ENCODE measurements at places on chromosomes 3 and 15.

GRCh38 chr3:128488991-128489673 lies 3.9 kb downstream of the GATA2 start:
- DNase-seq = no peak

GRCh38 chr15:90106522-90107117 lies 4.4 kb upstream of the IDH2 start:
- peak; percentile 75 for DNase-seq

GRCh38 chr3:43793648-43794372 lies 103.1 kb downstream of the ABHD5 start:
- DNase-seq = no peak

DNA sequence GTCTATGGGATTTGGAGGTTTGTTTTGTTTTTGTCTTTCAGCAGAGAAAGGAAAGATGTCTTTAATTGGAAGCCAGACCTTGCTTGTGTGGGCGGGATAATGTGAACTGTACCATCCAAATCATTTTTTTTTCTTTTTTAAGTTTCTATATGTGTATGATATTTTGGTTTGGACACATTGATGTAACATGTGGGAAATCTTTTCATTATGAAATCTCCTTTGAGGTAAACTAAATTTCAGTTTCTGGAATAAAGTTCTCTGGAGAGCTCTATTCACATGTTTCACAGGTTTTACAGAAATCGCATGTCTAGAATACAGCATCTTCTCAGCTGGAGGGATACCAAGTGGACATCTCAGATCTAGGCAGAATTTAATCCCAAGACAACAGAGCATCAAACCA lies 451.5 kb upstream of the MDFIC2 start:
- DNase-seq = no peak

GRCh38 chr15:79296583-79296982 lies 14.1 kb downstream of the ANKRD34C start:
- DNase-seq = no peak

DNA sequence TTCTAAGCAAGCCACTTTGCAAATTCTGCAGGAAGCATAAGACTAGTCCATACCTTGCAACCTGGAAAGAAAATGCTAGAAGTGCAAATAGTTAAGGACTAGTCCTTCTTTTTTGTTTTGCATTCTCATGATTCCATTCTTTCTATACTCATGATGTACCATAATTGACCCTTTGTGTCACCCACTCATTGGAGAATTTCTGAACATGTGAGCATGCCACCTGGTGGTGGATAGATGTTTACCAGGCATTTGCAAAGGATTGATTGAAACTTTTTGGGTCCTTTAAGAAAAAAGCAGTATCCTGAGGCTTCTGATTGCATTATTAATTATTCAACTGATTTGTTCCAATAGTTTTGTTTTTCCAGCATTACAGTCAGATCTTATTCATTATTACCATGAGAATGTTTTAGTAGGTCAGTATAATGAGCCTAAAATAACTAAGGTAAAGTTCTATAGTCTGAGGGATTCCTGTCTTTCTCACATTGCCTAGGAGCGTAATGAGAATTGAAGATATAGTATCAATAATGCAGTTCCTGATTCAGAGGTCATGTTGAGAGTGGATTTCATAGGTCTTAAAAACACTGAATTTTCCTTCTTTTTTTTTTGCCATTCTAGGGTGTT lies 20.2 kb upstream of the DIPK2A start:
- DNase-seq = no peak

GRCh38 chr15:40279437-40280141 lies 3.3 kb downstream of the ANKRD63 start:
- DNase-seq = peak; percentile 50

GRCh38 chr15:39511916-39512260 lies 69.0 kb upstream of the THBS1 start:
- no peak for DNase-seq

GRCh38 chr3:37068031-37068430 lies 74.7 kb downstream of the MLH1 start:
- no peak for DNase-seq

DNA sequence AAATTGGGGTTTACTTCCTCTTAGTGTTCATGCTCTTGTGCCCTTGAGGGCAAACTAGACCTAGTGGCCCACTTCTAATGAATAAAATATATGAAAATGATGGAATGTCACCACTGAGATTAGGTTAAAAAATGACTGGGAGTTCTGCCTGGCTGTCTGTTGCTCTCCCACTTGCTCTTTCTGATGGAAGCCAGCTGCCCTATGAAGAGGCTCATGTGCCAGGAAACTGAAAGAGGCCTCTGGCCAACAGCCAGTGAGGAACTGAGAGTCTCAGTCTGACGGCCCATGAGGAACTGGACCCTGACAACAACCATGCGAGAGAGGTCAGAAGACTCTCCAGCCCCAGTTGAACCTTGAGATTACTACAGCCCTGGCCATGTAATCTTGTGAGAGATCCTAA lies 107.1 kb upstream of the FHIT start:
- DNase-seq = no peak

GRCh38 chr15:78110096-78110495 lies 17.7 kb downstream of the SH2D7 start:
- DNase-seq = no peak

- DNase-seq = no peak
Measured at GRCh38 chr3:196458063-196458462, 25.8 kb upstream of the UBXN7 start.

GRCh38 chr3:171044384-171044783 lies 17.9 kb upstream of the SLC2A2 start:
- no peak for DNase-seq

- DNase-seq = no peak
Measured at GRCh38 chr15:41979493-41980266, 7.3 kb upstream of the EHD4 start.

- no peak for DNase-seq
Measured at GRCh38 chr3:80750637-80751036, 982.8 kb upstream of the ROBO1 start.

DNA sequence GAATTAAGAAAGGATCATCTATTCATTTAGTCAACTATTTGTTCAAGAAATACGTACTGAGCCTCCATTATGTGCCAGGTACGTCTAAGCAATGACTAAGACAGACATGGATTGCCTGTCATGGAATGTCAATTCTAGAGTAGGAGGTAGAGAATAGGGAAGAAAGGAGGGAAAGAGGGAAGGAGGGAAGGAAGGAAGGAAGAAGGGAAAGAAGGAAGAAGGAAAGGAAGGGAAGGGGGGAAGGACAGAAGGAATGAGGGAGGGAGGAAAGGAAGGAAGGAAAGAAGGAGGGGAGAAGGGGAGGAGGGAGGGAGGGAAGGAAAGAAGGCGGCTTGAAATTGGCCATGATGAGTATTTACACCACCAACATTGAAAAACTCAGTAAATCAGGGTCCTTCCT lies 39.3 kb upstream of the RFTN1 start:
- DNase-seq = no peak

GRCh38 chr3:68751888-68752287 lies 180.5 kb downstream of the TAFA4 start:
- no peak for DNase-seq

- no peak for DNase-seq
Measured at GRCh38 chr3:81443958-81444357, 317.5 kb downstream of the GBE1 start.

GRCh38 chr15:42065033-42065432 lies 29.3 kb downstream of the PLA2G4D start:
- no peak for DNase-seq

DNA sequence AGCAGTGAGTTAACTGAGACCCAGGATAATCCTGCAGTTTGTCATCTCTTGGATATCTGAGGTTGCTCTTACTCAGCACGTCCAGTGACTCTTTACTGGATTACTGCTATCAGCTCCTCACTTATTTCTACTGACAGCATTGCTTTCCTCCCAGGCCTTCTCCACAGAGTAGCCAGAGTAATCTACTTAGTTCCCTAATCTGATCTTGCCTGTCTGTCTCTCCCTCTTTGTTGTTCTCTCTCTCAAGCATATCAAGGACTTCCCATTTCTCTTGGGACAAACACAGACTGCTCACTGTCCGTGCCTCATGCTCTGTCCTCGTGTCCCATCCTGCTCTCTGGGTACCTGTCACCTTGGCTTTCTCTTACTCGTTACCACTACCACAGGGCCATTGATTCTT lies 376.2 kb downstream of the FEZF2 start:
- no peak for DNase-seq

- DNase-seq = no peak
Measured at GRCh38 chr3:99774467-99774866, 43.2 kb upstream of the CMSS1 start.

GRCh38 chr3:110576960-110577359 lies 494.7 kb upstream of the NECTIN3 start:
- no peak for DNase-seq

- no peak for DNase-seq
Measured at GRCh38 chr3:100737334-100737733, 28.0 kb downstream of the TFG start.

DNA sequence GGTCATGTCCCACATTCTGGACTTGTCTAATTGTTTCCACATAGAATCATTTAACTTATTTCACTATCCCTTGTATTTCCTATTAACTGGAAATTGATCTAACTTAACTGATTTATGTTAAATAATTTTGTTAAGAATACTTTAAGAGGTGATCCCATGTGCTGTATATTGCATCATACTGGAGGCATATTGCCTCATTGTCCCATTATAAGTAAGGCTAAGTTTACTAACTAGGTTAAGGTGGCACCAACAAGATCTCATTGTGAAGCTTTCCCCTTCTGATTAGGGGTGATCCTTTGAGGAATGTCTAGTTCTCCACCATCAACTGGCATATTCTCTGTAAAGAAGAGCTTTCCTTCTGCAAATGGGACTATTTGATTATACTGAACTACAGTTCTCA lies 24.4 kb downstream of the MAP1A start:
- no peak for DNase-seq

DNA sequence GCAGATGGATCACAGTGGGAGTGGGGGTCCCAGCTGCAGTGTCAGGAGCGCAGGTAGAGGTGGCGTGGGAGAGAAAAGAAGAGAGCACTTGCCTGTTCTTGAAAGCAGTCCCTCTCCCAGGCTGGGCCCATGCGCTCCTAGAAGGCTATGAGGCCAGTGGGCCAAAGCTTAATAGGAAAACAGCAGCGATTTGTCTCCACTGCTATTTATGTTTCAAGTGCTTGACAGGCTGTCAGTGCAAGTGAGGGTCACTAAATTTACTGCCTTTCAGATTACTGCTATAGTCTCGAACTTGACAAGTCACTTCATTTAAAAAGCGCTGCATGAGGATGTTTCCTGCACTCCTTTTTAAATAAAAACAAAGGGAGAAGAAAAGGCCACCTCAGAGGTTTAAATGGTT lies 239.5 kb downstream of the GAP43 start:
- DNase-seq = no peak

- no peak for DNase-seq
Measured at GRCh38 chr15:26771578-26772153, 1.2 kb downstream of the GABRB3 start.

GRCh38 chr15:71344316-71344715 lies 229.0 kb downstream of the THSD4 start:
- DNase-seq = no peak

GRCh38 chr3:146134348-146135117 lies 26.5 kb downstream of the PLOD2 start:
- no peak for DNase-seq

GRCh38 chr3:191762323-191762960 lies 301.5 kb downstream of the PYDC2 start:
- no peak for DNase-seq

GRCh38 chr3:47870156-47870555 lies 67.2 kb downstream of the DHX30 start:
- no peak for DNase-seq

DNA sequence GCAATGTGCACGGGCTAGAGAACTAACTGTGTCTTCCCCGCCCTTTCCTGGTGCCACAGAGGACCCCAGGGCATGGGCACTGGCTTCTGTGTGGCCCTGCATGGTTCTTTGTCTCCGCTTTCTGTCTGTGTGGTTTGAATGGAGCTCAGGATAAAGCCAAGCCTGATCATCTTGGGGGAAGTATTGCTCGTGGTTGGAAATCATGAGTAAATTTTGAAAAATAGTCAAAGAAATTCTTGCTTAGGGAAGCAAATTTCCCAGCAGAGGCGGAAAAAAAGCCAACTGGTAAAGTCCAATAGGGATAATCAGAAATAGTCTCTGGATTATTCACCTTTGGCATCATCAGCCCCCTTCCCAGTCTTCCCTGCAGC lies 55.4 kb downstream of the MAGEF1 start:
- no peak for DNase-seq

DNA sequence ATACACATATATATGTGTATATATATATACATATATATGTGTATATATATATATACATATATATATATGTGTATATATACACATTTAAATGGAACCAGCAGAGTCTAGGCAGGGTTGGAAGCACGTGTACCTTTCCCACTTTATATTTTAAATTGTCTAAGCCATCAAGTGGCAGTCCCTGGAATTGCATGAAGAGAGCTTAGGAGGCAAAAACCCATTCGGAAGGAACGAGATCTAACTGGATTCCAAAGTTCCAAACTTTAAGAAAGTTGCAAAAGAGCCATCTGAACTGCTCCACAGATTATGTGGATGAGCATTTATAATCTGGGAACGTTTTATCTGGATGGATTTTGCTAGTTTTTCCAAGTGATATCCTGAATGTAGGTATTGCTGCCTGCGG lies 186.5 kb downstream of the FOXP1 start:
- DNase-seq = no peak

GRCh38 chr3:110667216-110667615 lies 404.4 kb upstream of the NECTIN3 start:
- DNase-seq = no peak

DNA sequence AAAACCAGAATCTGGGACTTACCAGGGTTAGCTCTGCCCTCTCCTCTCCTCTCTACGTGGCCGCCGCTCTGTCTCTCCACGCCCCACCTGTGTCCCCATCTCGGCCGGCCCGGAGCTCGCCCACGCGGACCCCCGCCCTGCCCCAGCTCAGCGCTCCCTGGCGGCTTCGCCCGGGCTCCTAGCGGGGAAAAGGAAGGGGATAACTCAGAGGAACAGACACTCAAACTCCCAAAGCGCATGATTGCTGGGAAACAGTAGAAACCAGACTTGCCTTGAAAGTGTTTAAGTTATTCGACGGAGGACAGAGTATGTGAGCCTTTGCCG lies 5.4 kb downstream of the ISL2 start:
- DNase-seq = no peak

- no peak for DNase-seq
Measured at GRCh38 chr3:147360051-147360439, 46.3 kb downstream of the ZIC4 start.

DNA sequence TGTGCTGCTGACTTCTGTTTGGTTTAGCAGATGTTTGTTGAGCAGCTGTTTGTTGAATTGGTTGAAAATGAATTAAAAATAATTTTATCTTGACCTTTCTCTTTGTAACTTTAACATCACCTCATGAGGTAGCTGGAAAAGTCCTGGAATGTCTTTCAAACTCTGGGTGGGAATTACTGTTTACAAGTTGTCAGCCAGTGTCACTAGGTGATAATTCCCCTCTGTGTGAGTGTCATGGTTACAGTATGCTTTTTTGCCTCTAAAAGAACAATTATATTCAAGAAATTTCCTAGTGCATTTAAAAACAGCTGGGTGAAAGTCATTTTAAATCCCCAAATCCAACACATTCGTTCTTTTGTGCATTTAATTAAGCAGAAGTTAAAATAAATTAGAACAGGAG lies 113.2 kb downstream of the PTPRG start:
- DNase-seq = no peak

All from breast epithelium (tissue), 4 donors.